Right ventricle myocardium inferior (tissue), 1 donor: ENCODE measurements at places on chromosomes 7 and 10. TPM values are rescaled to one million over a fixed set of nuclear protein-coding genes. Genes with fewer than 3 reads are reported as not detected.

- no peak for DNase-seq
Measured at GRCh38 chr10:46225597-46225996, 61.2 kb upstream of the ANTXRL start.

Gene MPP7
- 13.1 TPM for total RNA-seq

- DNase-seq, result no peak
Measured at GRCh38 chr7:66741710-66742049, 1.1 kb downstream of the RABGEF1 start.

GRCh38 chr7:46908770-46909169 is 673.1 kb downstream of the TNS3 start:
- DNase-seq, result no peak

DNA sequence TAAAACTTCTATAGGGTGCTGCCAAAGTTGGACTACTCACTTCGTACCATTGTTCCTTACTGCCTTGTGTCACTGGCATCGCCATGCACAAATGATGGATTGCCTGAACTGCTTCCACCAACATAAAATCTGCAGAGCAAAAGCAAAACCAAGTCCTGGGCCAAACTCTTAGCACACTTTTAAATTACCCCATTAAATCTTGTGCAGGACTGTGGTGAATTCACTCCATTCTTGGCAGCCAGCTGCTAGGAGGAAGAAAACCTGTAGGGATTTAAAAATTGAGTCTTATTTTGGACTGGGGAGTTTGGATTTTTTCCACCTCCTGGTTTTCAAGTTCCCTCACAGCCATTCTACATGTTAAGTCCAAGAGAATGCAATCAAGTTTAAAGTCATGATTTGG is 646.9 kb downstream of the SORCS3 start:
- no peak for DNase-seq

- DNase-seq, result no peak
Measured at GRCh38 chr7:91046322-91047089, 217.7 kb upstream of the FZD1 start.

Gene PRKAG2
- 122 TPM for total RNA-seq

Gene CPA4
- not detected for total RNA-seq

GRCh38 chr7:151597541-151598444 is 78.1 kb upstream of the RHEB start:
- no peak for DNase-seq

- DNase-seq, result no peak
Measured at GRCh38 chr7:98840722-98841121, 29.1 kb downstream of the TMEM130 start.

GRCh38 chr7:16211402-16211925 is 209.9 kb downstream of the CRPPA start:
- DNase-seq, result no peak

Gene SYT15B
- 0.62 TPM for total RNA-seq

DNA sequence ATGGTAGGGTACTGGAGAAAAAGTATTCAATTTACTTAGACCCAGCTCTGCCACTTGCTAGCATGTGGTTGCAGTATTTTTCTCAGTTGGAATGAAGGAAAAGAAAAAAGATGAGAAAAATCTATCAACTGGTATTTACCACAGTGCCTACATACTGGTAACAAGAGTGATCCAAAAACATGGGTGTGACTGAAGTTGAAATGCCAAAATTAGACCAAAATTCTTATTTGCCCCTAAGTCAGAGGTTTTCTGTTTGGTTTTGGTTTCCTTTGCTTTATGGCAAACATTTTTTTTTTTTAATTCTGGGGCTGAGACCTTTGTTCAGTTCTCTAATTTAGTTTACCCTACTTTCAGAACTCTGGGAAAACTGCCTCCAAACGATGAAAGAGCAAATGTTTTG is 12.3 kb downstream of the HYCC1 start:
- DNase-seq, result no peak

- no peak for DNase-seq
Measured at GRCh38 chr7:91247500-91247899, 16.7 kb upstream of the FZD1 start.

GRCh38 chr7:123633553-123633952 is 22.1 kb upstream of the LMOD2 start:
- no peak for DNase-seq

Gene ACTL6B
- not detected for total RNA-seq

- no peak for DNase-seq
Measured at GRCh38 chr10:89002226-89002978, 11.8 kb downstream of the FAS start.

- no peak for DNase-seq
Measured at GRCh38 chr7:102916881-102917280, 4.1 kb downstream of the LRRC17 start.

GRCh38 chr7:132402751-132403245 is 173.5 kb downstream of the PLXNA4 start:
- DNase-seq, result no peak

Gene C7orf57
- total RNA-seq, result not detected

GRCh38 chr7:2787251-2787951 is 56.7 kb downstream of the GNA12 start:
- no peak for DNase-seq
